Activated gamma-delta T cell treated with Interleukin-2 at 50 U/mL for 16 hours (primary cell): ENCODE measurements at places on chromosomes 5 and 9.

- DNase-seq: no peak
Observed at GRCh38 chr5:51679286-51679685, 296.0 kb downstream of the ISL1 start.

DNA sequence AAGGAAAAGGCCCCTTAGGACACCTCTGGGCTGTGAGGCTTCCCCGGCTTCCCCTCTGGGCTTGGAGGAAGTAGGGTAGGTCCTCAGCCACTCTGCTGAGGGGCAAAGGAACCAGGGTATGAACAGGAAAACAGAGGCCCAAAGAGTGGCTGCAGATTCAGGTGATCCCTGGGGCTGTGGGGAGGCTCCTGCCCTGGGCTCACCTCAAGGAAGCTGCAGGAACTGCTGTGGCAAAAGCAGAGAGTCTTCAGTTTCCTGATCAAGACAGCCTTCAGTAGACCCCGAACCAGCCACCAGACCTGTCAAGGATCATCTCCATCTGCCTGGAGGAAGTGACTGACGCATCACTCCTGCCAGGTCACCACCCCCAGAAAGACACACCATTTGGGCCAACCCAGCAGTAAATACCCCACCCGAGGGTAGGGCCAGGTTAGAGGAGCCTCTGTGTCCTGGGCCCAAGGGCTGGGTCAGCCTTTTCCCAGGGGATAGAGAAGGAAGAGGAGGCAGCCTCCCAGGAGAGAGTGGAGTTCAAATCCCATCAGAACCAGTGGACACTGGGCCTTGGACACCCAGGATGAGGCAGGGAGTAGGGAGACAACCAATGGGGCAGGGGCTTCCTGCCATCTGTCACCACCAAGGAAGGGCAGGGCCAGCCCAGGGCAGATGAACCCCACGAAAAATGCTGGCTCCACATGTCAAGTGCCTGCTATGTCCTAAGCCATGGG is 5.8 kb upstream of the ST6GALNAC6 start:
- DNase-seq: peak; percentile 64

GRCh38 chr5:122702524-122702875 is 72.4 kb upstream of the SNX2 start:
- DNase-seq: no peak

- no peak for DNase-seq
Observed at GRCh38 chr5:35158622-35159369, 71.5 kb downstream of the PRLR start.

DNA sequence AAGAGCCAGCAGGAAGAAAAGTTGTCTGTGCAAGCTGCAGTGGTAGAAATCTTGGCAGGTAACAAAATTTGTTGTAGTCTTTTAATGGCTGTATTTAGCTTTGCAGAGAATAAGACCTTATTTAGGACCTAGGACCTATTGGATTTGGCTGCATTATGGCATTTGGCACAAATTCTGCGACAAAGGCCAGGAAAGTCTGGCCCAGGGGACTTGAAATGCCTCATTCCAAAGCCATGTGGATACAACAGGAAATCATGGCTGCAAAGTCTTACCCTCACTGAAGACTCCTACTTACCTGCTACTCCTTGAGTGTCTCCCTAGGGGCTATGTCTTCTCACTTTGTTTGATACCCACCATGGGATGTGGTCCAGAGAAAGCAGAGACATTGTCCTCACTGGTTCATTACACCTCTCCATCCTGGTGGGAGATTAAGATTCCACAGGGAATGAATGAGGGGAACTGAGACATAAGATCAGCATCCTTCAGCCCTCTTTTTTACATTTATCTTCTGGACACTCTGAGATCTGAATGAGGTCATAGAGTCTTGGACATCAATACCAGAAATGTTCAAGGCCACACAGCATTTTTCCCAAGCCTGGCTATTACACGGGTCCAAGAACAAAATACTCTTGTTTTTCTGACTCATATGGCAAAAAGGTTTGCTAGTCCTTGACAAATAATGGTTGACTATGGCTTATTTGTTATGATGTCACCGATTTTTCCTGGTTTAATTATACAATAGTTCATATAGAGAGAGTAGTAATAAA is 119.4 kb downstream of the PDE8B start:
- DNase-seq: no peak

DNA sequence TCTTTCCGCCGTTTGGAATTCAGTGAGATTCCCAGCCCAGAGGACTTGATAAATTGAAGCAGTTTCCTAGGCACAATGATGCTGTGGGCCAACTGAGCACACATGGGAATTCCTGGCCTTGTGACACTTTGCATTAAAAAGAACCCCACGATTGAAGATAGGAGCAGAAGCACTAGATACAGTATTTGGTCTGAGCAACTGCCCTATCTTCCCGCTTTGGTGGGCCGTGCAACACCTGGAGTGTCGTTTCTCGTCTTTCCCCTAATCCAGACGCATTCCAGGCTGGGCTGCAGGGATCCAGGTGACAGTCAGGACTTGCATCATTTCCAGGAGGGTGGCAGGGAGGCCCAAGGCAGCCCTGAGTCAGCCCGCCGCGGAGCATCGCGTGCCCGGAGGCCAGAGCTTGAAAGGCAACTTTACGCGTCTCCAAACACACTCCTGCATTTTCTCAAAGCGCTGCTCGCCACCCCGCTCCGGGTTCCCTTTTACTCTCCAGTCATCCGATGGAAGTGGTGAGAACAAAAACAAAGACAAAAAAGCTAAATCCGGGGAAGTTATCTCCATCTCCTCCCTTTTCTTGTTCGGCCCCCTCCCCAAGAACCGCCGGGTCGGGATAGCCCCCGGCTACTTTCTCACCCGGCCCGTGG is 753 bp upstream of the STC2 start:
- DNase-seq: no peak

DNA sequence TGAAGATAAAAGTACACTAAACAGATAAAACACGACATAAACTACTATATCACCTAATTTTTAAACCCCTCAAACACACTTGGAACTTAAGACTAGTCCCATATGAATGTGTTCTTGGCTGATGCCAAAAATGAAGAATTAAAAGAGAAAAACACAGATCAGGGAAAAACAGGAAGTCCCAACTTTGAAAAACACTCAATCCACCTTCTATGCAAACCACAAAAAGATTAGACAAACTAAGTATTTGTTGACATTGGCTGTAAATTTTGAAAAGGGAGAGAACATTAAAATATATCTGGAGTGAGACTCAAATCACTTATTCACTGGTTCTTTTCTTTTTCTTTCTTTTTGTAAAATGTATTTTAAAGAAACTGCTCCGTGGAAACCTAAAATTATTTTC is 81.4 kb downstream of the ANKH start:
- DNase-seq: no peak

GRCh38 chr9:107314763-107315162 is 31.7 kb downstream of the RAD23B start:
- no peak for DNase-seq

GRCh38 chr5:75234251-75234650 is 2.4 kb downstream of the ANKRD31 start:
- DNase-seq: no peak

- no peak for DNase-seq
Observed at GRCh38 chr9:91073811-91074771, 272.5 kb downstream of the SYK start.

DNA sequence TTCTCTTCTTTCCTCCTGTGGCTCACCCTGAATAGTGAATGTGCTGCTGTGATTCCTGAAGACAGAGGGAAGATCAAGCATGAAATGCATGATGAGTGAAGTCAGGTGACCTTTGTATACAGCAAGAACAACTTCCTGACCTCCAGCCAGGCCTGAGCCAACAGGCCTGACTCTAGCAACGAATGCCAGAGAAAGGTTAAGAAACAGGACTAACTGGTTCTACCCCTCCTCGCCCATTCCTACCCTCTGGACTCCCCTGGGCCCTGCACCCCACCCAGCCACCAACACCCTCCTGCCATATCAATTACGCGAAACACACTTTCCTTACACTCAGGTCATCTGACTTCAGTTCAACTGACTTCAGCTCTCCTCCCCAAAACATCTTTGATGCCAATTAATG is 4.9 kb downstream of the SUSD1 start:
- no peak for DNase-seq

DNA sequence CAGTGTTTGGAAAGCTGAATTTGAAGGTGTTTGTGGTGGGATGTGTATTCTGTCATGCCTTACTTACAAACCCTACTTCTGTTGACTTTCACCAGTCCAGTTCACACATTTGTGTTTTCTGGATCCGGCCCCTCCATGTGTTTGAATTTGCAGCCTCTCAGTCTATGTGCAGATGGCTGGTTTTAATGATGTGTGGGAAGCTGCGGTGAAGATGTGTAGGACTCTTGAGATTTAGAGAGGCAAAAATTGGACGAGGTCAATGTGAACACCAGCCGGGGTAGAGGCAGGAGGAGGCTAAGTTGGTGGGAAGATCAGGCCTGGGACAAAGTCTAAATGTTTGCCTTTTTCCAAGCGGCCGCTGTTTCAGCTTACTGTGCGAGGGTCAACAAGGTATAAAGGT is 115.4 kb upstream of the KLF9 start:
- DNase-seq: no peak

DNA sequence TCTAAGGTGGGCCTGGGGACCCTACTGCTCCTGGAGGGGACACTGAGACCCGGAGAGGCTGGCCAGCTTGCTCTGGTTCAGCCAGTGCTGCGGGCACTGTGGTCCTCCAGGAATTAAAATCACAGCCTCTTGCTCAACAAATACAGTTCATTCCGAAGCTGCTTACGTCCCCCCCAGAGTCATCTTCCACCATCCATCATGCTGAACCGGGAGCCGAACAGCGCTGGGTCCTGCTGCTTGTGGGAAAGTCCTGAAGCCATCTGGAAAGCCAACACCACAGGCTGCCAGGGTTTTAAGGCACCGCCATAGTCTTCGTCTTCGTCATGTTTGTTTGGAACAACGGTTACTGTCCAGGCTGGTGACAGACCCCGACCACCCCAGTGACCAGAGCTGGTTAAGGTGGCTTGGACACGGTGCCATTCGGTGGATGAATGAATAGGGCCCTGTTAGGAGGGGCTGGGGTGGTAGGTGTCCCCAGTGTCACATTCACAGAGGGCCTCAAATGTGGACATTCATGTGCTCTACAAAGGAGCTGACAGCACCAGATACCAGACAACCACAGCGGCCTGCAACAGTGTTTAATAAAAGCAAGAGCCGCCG is 81.6 kb upstream of the PHYKPL start:
- no peak for DNase-seq

DNA sequence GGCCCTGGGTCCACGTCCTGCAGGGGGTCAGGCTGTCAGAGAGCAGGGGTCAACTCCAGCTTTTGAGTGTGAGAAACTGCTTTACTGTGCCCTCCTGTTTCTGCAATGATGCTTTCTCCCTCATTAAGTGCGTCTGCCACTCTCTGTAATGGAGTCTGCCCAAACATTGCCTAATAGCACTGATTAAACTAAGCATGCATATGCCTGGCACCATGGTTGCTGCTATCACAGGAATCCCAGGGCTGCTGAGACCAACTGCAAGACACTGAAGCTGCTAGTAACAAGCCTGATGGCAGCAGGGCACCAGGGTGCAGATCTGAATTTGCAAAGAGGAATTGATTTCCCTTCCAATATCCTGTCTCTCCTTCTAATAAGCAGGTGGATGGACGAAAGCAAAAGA is 125.3 kb downstream of the SLC24A2 start:
- no peak for DNase-seq

- DNase-seq: no peak
Observed at GRCh38 chr5:16411235-16411634, 54.4 kb downstream of the ZNF622 start.

- no peak for DNase-seq
Observed at GRCh38 chr9:111284703-111285102, 45.3 kb downstream of the OR2K2 start.

DNA sequence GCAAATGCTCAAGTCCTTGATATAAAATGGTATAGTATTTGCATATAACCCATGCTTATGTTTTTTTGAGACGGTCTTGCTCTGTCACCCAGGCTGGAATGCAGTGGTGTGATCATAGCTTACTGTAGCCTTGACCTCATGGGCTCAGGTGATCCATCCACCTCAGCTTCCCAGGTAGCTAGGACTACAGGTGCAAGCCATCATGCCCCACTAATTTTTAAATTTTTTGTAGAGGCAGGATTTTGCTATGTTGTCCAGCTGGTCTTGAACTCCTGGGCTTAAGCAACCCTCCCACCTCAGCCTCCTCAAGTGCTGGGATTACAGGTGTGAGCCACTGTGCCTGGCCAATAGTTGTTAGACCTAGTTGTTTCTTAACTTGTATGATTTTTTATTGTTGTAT is 17.3 kb downstream of the SLC36A3 start:
- no peak for DNase-seq

GRCh38 chr5:151718646-151719045 is 31.9 kb upstream of the SPARC start:
- DNase-seq: no peak

DNA sequence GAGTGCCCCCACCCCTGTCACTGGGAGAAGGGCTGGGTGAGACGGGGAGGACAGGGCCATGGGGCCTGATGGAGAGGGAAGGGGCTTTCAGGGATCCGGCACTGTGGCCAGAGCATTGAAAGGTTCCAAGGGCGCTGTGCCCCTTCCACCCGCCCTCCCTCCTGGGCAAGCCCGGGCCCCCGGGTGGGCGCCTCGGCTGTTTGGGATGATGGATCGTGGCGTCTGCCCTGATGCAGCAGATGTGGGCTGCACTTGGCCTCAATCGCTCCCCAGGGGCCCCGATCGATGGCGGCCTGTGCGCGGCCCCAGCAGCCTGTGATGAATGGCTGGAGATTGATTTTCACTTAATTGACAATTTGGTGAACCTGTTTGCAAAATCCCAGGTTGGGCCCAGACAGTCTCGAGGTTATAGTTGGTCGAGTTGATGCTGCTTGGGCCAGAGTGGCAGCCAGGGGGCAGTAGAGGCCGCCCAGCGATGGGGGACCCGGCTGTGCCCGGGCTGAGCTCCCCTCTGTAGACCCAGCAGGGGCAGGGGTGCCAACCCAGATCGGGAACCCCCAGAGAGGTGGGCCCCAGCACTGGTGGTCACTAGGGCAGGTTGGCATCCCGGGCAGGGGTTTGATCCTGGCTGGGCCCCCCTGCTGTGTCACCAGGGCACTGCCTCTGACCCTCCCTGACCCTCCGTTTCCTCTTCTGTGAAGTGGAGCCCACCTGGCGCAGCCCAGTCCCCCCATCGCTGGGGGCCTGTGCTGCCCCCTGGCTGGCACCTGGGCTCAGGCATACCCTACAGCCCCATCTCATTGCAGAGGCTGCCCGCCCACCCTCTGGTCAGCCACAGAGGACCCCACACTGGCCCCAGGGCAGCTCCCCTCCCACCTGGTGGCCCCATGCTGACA is 34.7 kb downstream of the LHX3 start:
- DNase-seq: peak; percentile 39

DNA sequence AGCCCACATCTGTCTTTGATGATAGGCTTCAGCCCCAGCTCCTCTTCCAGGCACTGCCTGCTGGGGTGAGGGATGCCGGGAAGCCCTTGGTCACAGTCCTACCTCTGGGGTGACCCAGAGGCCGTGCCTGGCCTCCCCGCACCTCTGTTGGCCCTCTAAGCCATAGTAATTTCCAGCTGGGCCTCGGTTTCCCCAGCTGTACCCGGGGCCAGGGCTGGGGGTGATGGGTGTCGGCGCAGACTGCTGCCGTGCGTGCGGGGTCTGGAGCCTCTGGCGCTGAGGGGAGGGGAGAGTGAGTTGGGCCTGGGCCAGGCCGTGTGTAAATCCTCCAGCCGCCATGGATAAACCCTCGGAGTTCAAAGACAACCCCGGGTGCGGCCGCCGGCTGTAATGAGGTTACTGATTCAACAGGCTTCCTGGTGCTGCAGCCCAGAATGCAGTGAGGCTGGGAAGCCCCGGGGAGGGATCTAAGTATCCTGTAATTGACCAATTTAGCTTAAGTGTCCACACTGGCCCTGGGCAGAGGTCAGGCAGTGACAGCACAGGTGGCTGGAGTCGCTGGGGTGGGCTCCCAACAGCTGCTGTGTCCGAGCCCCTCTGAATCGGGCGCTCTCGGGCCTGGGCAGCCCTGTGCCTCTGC is 7.1 kb downstream of the RXRA start:
- no peak for DNase-seq

GRCh38 chr5:139901986-139902385 is 106.4 kb downstream of the PSD2 start:
- no peak for DNase-seq
